GM10248 (cell line): ENCODE measurements at places on chromosomes 3 and 15.

GRCh38 chr15:101307048-101307896 is 12.2 kb upstream of the SNRPA1 start:
- DNase-seq: no peak

- DNase-seq: no peak
Observed at GRCh38 chr3:186099178-186099577, 9.7 kb downstream of the ETV5 start.

- no peak for DNase-seq
Observed at GRCh38 chr15:33608714-33609113, 297.9 kb downstream of the RYR3 start.

DNA sequence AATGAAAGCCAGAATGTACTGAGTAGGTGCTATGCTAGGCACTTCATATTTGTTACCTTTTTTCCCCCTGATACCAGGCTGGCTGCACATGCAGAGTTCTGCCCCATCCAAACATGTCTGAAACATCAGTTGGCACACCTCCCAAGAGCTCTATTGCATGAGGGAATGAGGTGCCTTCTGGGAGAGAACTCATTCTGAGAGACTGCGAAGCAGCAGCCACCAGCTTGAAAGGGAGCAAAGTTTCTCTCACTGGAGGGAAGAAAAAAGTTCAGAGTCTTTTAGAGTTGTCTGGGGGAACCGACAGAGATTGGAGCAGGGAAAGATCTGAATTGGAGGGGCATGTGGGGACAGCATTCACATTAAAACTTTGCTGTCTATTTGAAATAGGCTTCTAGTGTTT is 84.1 kb downstream of the AGBL1 start:
- DNase-seq: no peak

GRCh38 chr15:58165661-58166060 is 27.5 kb downstream of the AQP9 start:
- DNase-seq: no peak

DNA sequence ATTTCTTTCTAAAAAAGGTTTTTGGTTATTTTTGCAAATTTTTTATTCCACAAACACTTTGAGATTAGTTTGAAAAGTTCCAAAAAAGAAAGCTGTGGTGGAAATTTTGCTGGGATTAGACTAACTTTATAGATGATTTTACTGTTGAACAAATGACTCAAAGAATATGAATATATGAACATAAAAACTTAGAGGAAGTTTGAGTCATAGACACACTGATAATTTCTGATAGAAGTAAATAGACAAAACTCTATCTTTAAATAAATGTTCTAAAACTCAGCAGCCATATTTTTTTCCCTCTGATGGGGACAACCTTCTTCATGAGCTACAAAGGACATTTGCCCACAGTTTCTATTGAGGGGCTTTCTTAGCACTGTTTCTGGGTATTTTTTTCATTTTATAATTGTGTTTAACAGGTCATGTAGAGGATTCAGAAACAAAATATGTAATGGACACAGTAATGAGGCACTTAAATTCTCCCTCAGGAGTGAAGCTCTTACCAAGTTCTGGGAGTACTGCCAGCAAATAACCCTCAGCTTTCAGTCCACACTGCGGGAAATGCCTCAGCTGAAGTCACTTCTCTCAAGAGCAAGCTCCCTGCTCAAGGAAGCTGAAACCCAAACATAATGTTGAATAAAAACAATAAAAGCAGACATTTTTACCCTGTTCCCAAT is 157.6 kb downstream of the NFKBIZ start:
- no peak for DNase-seq

GRCh38 chr3:55556619-55557537 is 69.8 kb upstream of the WNT5A start:
- DNase-seq: no peak

- DNase-seq: peak; percentile 38
Observed at GRCh38 chr3:183698318-183698751, 738 bp downstream of the YEATS2 start.

- DNase-seq: no peak
Observed at GRCh38 chr3:133945381-133946095, 49.9 kb upstream of the RAB6B start.

DNA sequence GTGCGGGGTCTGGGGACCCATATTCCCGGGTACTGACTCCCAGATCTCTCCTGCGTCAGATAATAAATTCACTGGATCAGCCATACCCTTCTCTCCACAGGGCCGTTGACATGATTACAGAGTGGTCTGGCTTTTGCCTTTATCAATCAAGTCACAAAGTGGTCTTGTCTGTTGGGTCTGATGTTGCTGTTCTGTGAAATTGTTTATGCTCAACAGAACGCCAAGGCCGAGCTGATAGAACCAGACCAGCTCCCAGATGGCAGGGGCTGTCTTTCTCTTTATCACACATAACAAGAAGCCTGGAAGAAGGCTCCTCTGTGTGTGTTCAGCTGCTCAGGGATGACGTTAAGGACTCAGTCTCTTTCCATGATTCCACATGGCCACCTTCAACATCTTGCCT is 751 bp upstream of the DCLK3 start:
- no peak for DNase-seq

GRCh38 chr15:70870051-70870450 is 16.1 kb upstream of the LARP6 start:
- DNase-seq: no peak

DNA sequence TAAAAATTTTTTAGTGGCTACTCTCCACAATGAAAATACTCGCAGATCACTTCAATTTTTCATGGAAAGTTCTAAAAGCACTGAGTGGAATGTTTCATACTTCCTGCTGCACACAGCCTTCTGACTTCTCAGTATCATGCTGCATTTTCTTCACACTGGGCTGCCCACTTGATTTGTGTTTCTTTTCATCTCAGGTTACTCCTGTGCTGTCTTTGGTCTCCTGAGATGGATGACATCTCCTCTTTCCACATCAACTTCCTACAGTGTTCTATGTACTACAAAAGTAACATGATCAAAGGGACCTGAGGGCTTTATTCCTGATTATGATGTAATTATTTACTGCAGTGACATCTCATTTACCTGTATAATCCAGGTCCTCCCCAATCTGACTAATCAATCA is 927.7 kb downstream of the ROBO2 start:
- no peak for DNase-seq

DNA sequence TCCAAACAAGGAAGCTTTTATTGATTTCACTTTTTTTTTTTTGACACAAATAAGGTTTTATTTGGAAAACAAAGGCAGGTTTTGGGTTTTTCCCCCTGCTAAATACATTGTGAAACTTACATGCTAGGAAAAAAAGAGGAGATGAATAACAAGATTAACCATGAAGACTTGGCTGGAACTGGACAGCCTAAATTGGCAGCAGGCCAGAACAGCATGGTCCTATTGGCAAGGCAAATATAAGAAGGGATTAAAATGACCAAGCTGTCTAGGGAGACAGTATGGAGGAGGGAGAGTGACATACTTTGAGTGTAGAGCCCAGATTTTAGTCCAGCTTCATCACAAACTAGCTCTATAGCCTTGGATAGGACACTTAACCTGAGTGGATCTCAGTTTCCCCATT is 63.9 kb upstream of the BBX start:
- DNase-seq: no peak

- DNase-seq: no peak
Observed at GRCh38 chr3:14301558-14301957, 100.8 kb upstream of the SLC6A6 start.

GRCh38 chr3:4953119-4953518 is 26.1 kb upstream of the BHLHE40 start:
- DNase-seq: no peak

GRCh38 chr15:35078221-35078915 is 6.7 kb downstream of the NANOGP8 start:
- DNase-seq: peak; percentile 65

DNA sequence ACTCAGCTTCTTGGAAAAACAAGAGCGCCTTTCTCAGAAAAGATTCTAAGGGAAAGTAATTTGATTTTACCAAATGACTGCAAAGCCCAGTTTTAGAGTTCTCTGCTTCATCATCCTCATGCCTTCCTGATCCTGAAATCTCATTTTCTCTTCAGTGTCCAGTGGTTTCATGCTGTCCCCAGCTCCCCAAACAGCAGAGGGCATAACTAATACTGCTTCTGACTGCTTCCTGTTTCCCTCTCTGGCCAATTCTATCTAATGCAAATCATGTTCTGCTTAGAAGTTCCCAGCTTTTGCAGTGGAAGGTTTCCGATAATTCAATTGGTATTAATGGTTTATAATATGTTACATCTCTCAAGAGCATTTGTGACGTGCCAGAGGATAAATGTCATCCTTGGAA is 161.1 kb downstream of the CLSTN2 start:
- DNase-seq: no peak

GRCh38 chr15:88890495-88890894 is 4.8 kb downstream of the HAPLN3 start:
- no peak for DNase-seq

DNA sequence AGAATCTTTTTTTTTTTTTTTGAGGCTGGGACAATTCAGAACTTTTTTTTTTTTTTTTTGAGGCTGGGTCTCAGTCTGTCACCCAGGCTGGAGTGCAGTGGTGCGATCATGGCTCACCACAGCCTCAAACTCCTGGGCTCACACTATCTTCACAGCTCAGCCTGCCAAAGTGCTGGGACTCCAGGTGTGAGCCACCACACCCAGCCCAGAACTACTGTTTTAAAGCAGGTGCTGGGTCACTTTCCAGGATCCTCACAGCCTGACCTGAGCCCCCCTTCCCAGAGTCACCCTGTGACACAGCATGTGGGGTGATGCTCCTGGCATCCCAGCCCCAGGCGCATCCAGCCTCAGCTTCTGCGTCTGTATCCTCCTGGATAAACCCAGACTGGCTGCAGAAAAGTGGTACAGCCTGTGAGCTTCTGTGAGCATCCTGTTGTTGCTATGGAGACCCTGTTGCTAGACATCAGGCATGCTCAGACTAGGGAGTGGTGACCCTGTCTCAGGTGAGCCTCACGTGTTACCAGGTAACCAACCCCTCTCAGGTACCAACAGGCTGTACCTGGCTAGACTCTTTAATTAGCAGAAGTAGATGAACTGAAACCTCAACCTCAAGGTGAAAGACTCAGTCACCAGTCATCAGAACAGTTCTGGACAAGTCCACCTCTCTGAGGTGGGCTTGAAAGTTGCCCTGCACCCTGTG is 15.0 kb downstream of the KLF13 start:
- DNase-seq: no peak

GRCh38 chr3:5019411-5020241 is 40.4 kb downstream of the BHLHE40 start:
- DNase-seq: no peak

GRCh38 chr15:80581976-80582375 is 113.1 kb upstream of the ABHD17C start:
- no peak for DNase-seq

- no peak for DNase-seq
Observed at GRCh38 chr3:32257641-32258438, 19.4 kb downstream of the CMTM8 start.

- DNase-seq: no peak
Observed at GRCh38 chr3:160643994-160644393, 33.0 kb upstream of the ARL14 start.

- no peak for DNase-seq
Observed at GRCh38 chr3:186940967-186941366, 10.6 kb downstream of the ST6GAL1 start.

DNA sequence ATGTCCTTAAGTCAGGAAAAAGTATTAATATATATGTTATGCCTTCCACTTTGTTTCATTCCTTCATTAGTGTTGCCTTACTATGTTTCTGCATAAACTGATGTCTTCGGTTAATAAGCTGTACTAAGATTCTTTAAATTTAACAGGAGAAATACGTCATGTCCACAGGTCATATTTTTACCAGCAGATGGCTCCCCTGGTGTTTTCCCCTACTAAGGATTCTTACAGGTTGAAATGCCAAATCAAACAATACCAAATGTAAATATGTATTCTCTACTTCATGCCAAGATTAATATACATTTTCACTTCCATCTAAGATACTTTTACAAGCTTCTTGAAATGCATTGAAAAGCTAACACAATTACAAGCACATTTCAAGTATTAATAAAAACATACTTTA is 1602.1 kb downstream of the SI start:
- no peak for DNase-seq
